T-helper 9 cell (primary cell): ENCODE measurements at places on chromosomes 7 and 10.

- no peak for DNase-seq
Observed at GRCh38 chr7:98027342-98028033, 37.5 kb upstream of the OCM2 start.

GRCh38 chr7:101099969-101100781, 14.9 kb downstream of the TRIM56 start:
- no peak for DNase-seq

DNA sequence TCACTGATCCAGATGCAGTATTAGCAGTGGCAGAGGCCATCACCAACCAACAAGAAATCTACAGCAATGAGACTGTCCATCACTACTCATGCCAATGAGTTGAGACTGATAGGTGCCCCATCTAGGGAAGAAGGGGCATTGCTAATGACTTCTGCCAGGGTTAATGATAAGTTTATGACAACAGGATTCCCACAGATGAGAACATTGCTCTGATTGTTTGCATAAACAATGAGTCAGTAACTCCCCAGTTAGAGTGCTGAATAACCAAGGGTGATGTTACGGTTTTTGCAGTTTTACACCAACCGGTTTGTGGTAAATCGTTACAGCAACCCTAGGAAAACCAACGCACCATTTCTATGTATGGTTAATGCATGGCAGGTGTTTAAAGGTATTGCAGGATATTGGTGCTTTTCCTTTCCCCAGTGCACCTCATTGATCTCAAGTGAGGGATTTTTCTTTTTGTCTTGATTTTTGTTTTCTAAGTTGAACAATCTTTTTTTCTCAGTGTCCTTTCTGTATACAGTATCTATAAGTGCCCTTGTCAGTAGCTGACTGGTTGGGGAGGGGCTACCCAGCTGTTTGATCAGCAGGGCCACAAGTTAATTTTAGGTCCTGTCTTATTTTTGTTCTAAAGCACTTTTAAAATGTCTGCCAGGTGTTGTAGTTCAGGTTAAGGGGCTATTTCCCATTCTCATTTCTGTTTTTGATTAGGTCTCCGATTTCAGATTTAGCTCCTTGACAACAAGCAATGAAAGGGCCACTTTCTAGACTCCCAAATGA, 3.9 kb upstream of the CSGALNACT2 start:
- DNase-seq: no peak

- no peak for DNase-seq
Observed at GRCh38 chr7:135859538-135859937, 110.9 kb upstream of the FAM180A start.

DNA sequence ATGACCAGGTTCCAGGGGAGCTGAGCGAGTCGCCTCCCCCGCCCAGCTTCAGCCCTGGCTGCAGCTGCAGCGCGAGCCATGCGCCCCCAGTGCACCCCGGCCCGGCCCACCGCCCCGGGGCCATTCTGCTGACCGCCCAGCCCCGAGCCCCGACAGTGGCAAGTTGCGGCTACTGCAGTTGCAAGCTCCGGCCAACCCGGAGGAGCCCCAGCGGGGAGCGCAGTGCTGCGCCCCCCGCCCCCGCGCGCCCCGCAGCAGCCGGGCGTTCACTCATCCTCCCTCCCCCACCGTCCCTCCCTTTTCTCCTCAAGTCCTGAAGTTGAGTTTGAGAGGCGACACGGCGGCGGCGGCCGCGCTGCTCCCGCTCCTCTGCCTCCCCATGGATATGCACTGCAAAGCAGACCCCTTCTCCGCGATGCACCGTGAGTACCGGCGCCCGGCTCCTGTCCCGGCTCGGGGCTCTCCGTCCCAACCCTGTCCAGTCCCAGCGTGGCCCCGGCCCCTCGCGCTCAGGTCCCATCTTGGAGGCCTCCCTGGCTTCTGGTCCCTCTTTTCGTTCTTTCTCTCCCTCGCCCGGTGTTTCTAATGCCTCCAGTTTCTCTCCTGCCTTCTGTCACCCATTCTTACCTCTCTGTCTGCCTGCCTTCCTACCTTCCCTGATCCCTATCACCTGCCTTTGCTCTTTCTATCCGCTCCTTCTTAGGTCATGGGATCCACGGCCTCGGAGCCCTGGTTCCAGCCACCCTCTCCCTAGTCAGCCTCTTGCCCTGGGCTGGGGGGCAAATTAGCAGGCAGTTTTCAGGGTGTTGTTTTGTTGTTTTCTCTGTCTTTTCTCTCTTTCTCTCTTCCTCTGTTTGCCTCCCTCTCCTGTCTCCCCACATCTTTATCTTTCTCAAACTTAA, 751 bp downstream of the PAX2 start:
- no peak for DNase-seq

DNA sequence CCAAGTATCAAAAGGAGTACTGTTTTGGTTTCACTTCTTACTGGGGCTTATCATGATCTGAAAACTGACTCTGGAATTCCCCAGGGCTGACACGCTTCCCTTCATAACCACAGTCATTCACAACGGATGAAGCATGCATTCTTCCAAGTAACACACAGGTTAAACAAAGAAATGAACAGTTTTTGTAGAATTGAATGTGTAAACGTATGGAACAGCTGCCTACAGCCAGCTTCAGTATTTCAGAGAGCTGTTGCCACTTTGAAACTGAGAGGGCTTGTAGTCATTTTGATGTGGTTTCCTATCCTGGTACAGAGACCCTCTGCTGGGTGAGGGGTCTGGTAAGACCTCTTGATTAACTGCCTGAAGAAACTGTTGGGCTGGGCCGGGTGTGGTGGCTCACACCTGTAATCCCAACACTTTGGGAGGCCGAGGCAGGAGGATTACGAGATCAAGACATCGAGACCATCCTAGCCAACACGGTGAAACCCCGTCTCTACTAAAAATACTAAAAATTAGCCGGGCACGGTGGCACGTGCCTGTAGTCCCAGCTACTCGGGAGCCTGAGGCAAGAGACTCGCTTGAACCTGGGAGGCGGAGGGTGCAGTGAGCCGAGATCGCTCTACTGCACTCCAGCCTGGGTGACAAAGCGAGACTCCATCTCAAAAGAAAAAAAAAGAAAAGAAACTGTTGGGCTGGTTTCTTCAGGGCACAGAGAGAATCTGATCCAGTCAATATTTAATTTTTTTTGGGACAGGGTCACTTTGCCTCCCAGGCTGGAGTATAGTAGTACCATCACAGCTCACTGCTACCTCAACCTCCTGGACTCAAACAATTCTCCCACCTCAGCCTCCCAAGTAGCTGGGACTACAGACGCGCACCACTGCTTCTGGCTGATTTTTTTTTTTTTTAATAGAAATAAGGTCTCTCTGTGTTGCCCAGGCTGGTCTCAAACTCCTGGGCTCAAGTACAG, 4.7 kb downstream of the NFE2L3 start:
- peak; percentile 32 for DNase-seq
